SK-N-DZ (cell line): ENCODE measurements at places on chromosomes 13 and 19.
A peak's percentile ranks its signal among the peaks of the same experiment; 100 is the strongest.

- DNase-seq = peak; percentile 87
Observed at GRCh38 chr19:45076029-45076850, at the start of gene ZNF296. ZNF296 (minus strand) TSS chr19:45076478; CDS start chr19:45076373, 105 bp downstream.

DNA sequence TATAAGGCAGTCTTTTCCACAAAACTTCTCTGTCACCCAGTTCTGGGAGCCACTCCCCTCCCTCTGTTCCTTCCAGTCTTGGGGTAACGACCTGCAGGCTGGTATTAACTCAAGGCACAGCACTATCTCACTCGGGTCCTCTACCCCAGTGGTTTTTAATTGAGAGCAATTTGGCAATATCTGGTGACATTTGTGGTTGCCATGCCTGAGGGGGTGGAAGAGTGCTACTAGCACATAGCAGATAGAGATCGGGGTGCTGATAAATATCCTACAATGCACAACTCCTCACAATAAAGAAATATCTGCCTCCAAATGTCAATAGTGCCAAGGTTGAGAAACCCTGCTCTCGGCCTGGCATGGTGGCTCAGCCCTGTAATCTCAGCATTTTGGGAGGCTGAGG is 117.7 kb upstream of the ABCC4 start:
- DNase-seq = no peak

- DNase-seq = no peak
Observed at GRCh38 chr13:47326061-47326460, 429.2 kb upstream of the HTR2A start.

DNA sequence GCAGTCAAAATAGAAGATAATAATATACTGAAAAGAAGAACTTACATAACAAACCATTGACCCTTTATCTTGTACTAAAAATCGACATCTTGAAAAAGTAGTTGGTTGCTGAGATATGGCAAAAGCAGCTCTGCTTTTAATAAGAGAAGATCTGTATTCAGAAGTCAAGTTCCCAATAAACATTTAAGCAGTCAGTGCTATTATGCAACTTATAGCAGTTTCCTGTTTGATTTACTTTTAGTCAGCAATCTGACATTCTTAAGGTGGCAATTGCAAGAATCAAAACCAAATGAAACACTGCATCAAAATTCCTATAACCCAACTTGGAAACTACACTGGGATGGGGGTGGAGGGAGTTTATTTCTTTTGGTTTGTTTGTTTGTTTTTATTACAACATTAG is 165.5 kb downstream of the TBC1D4 start:
- no peak for DNase-seq

- no peak for DNase-seq
Observed at GRCh38 chr13:41823476-41823875, 137.4 kb downstream of the VWA8 start.

- DNase-seq = peak; percentile 58
Observed at GRCh38 chr19:8578642-8579265, 1.5 kb upstream of the MYO1F start.
